ENCODE measurements at places on chromosomes 5 and 9. TPM values are rescaled to one million over a fixed set of nuclear protein-coding genes. Genes with fewer than 3 reads are reported as not detected.

The PHF24 gene
- 0.40 TPM for polyA plus RNA-seq

DNA sequence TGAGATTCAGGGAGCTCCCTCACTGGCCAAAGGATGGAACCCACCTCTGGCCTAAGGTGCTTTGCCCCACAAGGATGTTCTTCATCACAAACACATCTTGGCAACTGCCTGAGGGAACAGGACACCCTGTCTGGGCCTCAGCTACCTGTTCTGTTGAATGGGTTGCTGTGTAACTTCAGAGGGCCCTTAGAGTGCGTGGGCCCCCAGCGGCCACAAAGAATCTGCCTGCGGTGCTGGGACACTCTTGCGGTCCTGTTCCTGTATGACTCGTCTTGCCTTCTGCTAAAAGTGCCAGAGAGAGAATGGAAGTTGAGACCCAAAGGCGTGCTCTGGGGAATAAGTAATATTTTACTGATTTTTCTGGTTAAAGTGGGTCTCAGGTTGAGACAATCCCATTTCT lies 14.1 kb upstream of the RPL26L1 start:
- no peak for DNase-seq

The MLANA gene
- 1.1 TPM for polyA plus RNA-seq

DNA sequence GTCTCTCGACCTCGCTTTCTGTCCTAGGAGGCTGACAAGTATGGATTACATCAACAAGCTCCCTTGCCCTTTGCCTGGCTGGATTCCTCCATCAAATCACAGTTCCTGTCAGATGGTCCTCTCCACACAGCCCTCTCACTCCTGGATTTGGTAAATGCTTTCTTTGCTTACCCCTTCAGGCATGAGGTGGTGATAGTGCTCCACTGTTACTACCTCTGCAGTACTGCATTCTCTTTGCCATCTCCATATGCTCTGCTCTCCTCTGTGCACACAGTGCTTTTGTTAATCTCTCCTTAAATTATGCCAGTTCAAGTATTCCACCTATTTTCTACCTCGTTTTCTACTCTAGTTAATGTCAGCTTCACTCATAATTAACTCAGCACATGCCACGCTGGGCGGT lies 279.2 kb downstream of the DMAC1 start:
- no peak for DNase-seq

DNA sequence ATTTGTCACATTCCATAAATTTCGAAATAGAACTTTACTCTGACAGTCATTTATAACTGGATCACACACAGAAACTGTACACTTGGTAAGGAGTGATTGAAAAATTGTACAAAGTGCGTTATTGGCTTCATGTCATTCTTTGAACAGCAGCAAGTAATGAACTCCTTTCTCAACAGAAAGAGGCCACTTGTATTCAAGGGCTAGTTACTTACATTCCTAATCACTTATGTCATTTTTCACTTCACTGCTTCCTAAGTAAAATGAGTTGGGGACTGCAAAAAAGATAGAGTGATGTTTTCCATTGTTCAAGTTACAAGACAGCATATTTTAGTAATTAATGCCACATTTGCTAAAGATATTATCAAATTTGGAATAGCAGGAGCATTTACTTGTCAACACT lies 893.2 kb downstream of the DTWD2 start:
- no peak for DNase-seq

The ZNF300 gene
- 35.5 TPM for polyA plus RNA-seq
